GM10248 (cell line): ENCODE measurements at places on chromosomes 2 and 18.

DNA sequence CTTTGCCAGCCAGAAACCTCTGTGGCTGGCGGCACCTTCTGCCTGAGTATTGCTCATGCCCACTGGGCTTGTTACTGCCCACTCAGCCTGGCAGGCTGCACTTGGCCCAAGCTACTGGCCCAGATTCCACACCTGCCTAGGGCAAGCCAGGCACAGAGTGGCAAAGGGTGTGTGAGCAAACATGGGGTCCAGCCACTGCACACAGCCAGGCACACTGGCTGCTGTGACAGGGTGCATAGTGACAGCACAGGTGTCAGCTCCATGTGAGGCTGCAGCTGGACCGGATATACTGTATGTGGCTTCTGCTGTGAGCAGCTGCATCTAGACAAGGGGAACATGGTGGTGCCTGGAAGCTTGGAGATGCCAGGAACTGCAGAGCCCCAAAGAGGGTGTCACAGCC lies 113.9 kb downstream of the COPS8 start:
- no peak for DNase-seq

GRCh38 chr2:200443916-200444315 lies 66.0 kb downstream of the KCTD18 start:
- DNase-seq: no peak

DNA sequence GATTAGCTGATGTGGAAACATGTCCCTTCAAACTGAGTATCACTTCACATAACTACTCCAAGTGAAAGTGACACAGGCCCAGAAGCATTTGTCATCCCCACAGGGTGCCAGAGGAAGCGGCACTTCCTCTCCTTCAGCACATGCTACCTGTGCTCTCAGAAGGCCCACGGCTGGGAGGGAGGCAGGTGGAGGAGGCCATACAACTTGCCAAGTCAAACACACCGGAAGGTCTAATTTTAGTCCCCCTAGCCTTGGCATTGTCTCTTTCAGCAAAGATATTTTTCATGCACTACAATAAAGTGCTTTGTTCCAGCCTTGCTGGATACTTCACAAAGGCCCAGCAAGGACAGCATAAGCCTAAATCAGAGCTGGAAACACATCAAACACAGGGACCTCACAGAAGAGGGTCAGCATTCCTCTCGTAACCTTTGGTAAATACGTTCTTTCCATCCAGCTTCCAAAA lies 38.0 kb downstream of the VSNL1 start:
- DNase-seq: peak; percentile 20

GRCh38 chr18:48948112-48949049 lies 2.4 kb downstream of the SMAD7 start:
- peak; percentile 67 for DNase-seq

DNA sequence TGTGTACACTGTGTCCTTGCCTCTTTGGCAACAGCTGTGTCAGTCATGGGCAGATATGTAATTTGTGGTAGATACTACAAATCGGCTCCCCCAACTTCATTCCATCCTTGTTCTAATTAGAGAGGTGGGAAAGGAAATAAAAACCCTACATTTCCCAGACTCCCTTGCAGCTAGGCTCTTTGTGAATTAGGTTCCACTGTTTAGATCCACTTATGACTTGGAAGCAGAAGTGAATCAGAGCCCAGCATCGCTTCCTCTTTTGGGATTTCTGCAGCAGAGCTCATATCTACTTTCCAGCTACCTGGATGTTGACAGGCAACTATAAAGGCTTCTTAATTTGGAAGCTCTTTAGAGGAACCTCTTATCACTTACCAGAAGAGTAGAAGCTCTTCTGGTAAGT lies 34.1 kb upstream of the NARS1 start:
- no peak for DNase-seq

GRCh38 chr18:9971313-9971920 lies 57.6 kb downstream of the VAPA start:
- DNase-seq: peak; percentile 76

DNA sequence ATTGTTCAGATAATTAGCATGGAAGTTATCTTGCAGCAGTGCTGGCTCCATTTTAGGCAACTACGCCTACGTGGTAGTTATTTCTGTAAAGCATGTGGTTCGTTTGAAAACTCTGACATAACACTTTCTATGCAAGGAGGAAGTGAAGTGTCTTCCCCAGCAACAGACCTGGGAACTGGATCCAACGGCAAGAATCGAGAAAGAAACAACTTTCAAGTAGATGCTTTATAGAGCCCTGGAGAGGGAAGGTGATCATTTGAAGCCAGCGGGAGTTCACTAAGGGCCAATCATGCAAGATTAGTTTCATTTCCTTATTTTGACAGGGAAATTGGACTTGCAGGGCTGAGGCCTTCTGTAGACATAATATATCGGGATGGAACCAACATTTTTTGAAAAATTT lies 218.3 kb downstream of the ACKR3 start:
- no peak for DNase-seq

DNA sequence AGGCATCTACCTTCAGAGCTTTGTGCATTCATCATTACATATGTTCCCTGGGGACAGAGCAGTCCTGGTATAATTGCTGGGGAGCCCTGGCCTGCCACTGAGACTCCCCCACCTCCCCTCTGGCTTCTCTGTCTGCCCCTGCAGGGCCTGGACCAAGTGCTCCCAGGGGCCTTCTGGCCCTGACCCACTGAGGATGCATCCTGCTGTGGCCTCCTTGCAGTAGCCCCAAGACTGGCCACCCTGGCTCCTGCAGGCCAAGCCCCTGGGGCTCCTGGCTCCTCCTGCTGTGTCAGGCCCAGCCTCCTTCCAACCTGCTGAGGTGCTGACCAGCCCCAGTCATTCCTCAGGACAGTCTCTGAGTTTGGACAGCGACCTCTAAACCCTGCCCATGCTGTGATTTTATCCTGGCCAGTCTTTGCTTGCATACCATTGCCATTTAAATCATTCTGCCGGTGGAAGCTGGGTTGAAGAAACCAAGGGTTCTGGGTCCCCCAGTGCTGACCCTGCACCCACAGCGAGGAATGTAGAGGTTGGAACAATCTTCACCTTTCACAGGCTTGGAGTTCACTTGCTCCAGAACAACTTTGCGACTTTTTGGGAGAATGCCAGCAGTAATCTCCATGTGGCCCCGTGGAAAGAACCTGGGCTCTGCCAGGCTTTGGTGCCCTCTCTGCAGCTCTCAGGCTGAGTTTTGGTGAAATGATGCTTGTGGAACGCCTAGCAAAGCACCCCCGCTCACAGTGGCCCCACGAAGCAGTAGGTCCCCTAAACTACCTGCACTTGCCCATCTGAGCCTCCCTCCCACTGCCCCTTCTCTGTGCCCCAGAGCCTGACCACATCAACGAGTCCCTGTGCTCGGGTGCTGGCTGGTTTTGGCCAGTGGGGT lies 167.3 kb upstream of the GLI2 start:
- no peak for DNase-seq

DNA sequence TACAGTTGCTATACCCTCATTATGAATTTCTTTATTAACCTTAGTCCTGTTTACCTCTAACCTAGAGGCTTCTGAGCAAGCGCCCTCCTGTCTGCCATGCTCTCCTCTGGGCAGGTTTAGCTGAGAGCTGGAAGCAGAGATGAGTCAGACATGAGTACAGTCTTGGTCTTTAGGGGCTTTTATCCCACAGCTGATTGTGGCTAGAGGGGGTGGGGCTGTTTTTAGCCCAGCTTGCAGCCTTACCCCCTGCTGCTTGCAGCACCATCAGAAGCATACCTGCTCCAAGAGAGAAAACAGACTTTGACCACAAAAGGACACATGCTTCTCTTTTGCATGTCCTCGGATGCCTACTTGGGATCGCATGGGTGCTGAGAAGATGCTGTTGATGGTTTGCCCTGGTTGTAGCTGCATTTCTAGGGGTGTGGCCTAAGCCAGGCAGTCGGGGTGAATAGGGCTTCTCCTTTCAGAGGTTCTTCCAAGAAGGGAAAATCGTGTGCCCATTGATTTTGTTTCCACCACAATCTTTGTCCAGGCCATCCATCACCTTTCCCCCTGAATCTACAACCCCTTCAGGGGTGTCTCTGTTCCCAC lies 115.0 kb upstream of the LGALSL start:
- DNase-seq: no peak

- DNase-seq: no peak
These were observed 150.2 kb upstream of the ZEB2 start for GRCh38 chr2:144670080-144670479.

- no peak for DNase-seq
These were observed 88.1 kb upstream of the AGAP1 start for GRCh38 chr2:235405612-235406361.

DNA sequence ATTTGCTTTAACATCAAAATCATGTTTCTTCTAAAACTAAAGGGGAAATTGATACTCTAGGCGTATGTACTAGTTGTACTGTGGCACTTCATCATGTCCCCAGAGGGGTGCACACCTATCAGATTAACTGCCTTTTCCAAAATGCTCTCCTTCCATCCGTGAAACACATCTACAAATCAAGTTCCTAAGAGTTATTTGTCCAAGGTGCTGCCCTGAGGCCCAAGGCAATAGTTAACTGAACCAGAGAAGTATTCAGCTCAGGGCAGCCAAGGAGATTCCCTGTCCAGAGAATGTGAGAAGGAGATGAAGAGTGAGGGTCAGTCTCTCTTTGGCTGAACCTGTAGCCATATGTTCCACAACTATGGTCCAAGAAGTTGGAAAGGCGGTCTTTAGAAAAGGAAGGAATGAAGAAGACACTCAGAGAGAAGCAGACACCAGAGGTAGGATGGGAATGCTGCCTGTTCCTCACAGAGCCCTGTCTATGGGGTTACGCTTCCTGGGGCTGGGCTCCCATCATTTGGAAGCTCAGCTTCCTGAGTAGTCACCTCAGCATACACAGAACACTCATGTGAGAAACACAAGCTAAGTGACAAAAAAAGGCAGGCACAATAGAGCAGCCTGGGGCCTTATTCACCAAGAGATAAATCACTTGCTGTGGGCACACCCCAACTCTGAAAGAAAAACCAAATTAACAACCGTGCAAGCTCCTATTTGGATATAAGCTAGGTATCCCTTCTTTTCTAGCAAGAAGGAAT lies 55.6 kb downstream of the ANKRD44 start:
- DNase-seq: no peak

DNA sequence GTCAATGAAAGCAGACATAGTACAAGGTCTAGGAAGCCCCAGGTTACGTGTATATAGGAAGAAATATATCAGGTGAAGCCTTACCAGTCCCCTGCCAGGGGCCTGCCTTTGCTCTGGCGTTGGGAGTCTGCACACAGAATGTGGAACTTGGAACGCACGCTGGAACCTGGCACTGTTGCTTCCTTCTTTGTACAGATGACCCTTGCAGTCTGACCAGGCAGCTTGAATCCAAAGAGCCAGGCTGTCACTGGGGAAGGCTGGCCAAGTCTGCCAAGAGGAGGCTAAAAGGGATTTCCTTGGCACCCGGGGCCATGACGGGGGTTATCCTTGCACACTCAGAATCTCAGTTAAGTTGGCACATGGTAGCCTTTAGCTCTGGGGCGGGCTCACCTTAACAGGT lies 39.5 kb downstream of the TMEM247 start:
- no peak for DNase-seq

DNA sequence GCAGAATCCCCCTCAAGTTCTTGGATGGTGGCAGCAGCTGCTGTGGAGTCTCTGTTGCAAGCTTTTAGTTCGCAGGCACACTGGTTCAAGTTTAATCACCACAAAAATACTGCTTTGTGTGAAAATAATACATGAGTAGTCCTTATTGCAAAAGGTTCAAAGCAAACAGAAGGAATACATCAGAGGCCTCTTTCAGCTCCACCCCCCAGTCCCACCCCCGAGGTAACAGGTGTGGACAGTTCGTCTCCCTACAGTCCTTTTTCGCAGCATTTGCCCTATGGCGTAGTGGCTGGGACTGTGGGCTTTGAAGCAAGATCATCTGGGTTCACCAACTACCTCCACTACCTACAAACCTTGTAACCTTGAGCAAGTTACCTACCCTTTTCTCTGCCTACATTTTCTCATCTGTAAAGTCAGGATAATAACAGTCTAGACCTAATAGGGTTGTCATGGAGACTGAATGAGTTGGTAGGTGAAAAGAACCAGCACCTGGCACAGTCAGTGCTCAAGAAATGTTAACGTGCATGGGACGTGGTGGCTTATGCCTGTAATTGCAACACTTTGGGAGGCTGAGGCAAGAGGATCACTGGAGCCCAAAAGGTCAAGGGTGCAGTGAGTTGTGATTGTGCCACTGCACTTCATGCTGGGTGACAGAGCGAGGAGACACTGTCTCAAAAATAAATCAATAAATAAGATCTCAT lies 61.7 kb downstream of the TCF7L1 start:
- no peak for DNase-seq

DNA sequence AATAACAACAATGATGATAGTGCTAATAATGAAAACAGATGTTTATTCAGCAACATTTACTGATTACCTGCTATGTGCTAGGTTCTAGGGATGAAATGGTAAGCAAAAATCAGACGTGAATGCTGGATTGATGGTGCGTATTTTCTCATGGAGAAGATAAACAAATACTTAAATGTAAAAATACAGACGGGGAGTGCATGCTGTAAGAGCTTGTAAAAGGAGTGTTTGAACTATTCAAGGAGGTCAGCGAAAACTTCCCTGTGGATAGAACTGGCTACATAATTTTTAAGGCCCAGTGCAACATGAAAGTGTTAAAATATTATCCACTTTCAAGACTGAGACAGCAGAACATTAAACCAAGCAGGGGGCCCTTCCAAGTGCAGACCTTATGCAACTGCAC lies 22.1 kb downstream of the MTX2 start:
- DNase-seq: no peak

- no peak for DNase-seq
These were observed 288.1 kb downstream of the TMX3 start for GRCh38 chr18:68426731-68427315.

- peak; percentile 33 for DNase-seq
These were observed 115.1 kb downstream of the NAB1 start for GRCh38 chr2:190763901-190764514.

DNA sequence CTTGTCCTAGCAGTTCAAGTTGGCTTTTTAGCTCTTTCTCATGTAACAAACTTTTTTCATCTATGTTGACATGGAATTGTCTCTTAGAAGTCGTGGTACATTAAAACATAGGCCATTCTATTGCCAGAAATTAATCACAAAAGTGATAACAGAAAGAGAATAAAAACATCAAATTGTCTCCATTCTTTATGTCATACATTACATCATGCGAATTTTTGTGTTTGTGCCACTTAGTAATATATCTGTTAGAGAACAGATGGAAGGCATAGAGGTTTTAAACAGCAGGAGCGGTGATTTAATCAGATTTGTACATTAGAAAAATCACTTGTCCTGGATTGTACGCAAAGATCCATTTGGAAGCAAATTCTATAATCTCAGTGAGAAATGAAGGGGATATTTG lies 136.5 kb upstream of the CDH20 start:
- DNase-seq: no peak

DNA sequence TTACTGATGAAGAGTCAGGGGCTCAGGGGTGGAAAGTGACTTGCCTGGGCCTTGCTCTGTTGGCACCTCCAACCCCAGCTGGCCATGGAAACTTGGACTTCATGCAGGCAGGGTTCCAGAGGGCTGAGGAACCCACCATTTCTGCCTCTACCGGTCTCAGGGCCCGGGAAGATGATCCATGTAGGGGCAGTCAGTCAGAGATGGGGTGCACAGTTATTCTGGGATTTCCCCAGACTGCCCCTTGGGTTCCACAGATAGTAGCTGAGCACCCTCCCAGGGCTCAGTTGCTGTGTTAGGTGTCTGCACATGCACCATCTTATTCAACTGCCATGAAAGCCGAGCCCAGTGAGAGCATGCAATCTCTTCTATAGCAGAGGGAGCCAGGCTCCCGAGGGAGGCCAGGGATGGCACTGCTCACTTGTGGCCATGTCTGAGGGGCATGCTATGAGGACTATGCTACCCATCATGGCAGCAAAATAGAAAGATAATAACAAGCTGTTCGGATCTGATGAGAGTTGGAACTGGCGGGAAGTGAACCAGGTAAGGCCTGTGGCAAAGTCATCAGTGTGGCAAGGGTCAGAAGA lies 37.3 kb downstream of the RHOB start:
- DNase-seq: no peak
